ENCODE measurements at places on chromosomes 4 and X.

DNA sequence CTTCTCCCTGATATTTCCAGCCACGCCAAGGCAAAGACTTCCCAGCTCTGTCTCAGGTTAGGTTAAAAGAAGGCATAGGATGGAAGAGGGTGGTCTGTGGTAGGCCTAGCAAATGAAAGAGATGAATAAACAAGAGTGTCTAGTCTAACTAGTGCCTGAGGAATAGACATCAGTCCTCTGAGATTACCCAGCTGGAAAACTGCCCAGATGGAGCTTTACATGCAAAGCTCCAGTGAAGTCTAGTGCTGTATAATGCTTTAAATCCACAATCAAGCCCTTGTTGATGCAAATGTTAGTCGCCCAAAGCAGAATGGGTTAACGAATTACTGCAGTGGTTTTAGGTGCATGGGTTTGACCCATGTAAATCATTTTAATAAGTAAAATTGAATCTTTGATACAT is 24.8 kb upstream of the GUCY1B1 start:
- DNase-seq = no peak

GRCh38 chr4:5249727-5250126 is 198.4 kb downstream of the STK32B start:
- no peak for DNase-seq

DNA sequence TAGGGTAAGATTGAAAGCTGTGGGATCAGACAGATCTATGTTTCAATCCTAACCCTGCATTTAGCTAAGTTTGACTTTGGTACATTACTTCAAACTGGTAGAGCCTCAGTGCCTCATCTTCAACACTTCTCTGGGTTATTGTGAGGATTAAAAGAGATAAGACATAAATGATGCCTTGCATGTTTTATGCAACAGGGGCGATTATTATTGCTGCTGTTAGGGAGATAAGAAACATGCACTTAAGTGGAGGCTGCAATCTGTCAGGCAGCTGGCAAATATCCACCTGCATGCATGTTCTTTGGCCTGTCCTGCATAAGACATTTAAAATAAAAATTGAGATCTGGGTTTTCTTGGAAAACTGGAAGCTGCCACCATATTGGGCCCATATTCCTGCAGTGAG is 24.6 kb downstream of the UNC5C start:
- no peak for DNase-seq

DNA sequence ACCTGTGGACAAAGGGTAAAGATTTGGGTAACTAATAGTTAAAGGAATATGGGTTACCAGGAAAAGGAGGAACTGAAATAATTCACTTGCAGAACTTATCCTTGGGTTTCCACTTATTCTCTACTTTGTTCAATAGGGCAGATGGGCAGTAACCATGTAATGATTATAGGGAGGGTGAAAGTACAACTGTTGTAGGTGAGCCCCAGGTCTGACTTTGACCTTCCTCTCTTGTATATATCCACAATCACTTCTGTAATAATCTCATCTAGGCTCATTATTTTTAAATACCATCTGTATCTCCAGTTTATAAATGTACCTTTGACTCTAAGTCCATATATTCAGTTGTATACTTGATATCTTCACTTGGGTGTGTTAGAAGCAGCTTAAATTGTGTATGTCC is 32.1 kb downstream of the CXXC4 start:
- no peak for DNase-seq
